ENCODE measurements at places on chromosomes 16 and 17. TPM values are rescaled to one million over a fixed set of nuclear protein-coding genes. Genes with fewer than 3 reads are reported as not detected.

- DNase-seq = no peak
Observed at GRCh38 chr17:51650202-51650601, 389.9 kb downstream of the UTP18 start.

GRCh38 chr16:81765111-81765919 is 13.8 kb upstream of the PLCG2 start:
- DNase-seq = no peak

The RAB11FIP4 gene
- total RNA-seq = 4.2 TPM

The ITGA2B gene
- 3.1 TPM for total RNA-seq
